ENCODE measurements at places on chromosomes 7 and 10.

GRCh38 chr10:123741711-123742110 is 75.6 kb downstream of the GPR26 start:
- no peak for DNase-seq

GRCh38 chr7:137882261-137882668 is 35.5 kb upstream of the DGKI start:
- DNase-seq = peak; percentile 21

- no peak for DNase-seq
These were observed 2.2 kb upstream of the LRRC27 start for GRCh38 chr10:132329565-132330485.

- DNase-seq = no peak
These were observed 2.0 kb upstream of the SFTPA1 start for GRCh38 chr10:79608505-79609375.

DNA sequence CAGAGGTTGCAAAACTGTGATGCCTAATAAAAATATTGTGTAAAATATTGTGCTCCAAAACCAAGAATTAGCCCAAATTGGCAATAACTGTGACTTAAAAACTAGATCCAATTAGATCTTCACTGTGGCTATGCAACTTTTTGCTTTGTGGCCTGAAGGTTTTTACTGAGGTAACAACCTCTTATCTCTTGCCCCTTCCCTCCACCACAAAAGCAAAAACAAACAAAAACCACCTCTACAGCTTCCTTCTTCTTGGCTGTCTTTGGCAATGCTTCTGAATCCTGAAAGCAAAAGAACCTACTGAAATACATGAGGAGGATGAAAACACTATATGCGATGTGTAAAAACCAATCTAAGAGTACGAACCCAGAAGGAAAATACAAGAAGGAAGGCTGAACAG is 226.7 kb upstream of the MBL2 start:
- DNase-seq = no peak

- DNase-seq = no peak
These were observed 216.6 kb downstream of the TWIST1 start for GRCh38 chr7:18900803-18901202.

GRCh38 chr10:59625721-59626522 is 83.7 kb downstream of the SLC16A9 start:
- DNase-seq = no peak

DNA sequence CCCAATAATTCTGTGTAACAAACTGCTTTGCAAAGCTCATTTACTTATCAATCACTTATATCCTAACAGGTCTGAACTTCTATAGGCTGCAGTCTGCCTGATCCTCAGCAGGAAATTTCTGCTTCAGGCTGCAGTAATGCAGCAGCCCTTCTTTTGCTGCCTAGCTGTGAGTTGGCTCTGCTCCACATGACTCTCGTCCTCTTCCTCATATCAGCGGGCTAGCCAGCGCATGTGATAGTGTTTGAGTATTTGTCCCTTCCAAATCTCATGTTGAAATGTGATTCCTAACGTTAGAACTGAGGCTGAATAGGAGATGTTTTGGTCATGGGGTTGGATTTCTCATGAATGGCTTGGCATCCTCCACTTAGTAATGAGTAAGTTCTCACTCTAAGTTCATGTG is 387.8 kb downstream of the SEMA3D start:
- DNase-seq = no peak

DNA sequence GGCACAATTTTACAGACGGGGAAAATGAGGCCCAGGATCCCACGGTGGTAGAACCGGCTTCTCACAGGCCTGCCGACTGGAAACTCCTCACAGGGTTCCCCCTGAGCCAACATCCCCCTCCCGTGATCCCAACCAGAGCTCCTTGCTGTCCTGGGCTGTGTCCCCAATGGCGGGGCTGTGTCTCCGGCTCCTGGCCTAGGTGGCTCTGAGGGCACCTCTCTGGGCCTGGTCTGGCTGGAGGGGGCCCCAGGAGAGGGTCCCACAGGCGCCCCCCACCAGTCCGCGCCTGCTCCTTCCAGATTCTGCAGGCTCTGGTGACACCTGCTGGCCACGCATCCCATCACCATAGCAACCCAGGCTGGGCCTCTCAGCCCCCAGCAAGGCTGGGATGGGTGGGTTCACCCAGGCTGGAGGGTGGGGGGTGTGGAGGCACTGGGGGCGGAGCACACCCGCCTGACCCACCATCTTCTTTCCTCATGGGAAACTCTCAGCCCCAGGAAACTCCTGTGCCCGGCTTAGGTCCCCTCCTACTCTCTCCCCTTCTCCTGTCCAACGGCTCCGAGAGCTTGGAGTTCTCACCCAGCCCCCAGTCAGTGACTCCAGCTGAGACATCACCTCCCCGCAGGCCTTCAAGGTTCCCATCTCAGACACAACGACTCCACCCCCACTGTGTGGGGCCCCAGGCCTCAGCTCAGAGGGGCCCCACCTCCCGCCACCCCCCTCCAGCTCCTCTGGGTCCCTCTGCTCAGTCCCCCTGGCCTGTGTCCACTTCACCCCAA is 27.1 kb upstream of the TNRC18 start:
- DNase-seq = no peak

Measured in thoracic aorta (tissue), 2 donors.